Iris pigment epithelial cell (primary cell): ENCODE measurements at places on chromosomes 12 and 14.

- no peak for DNase-seq
Measured at GRCh38 chr14:75165586-75166391, 10.6 kb downstream of the TMED10 start.

GRCh38 chr14:103179094-103179493, 55.8 kb downstream of the TNFAIP2 start:
- no peak for DNase-seq

DNA sequence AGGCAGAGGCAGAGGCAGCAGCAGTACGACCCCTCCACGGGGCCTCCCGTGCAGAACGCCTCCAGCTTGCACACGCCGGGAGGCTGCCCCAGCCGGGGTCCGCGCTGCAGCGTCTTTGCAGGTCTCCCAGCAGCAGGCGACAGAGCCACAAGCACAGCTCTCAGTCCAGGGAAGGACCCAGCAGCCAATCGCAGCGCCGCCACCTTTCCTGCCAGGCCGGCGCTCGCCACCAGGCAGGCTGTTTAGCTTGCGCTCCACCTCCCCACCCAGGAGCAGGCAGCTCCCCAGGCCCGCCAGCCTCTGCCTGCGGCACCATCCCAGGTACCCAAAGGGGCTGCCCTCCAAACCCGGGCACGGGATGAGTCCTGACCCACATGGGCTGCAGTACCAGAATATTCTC, 25.2 kb downstream of the DDX51 start:
- DNase-seq = no peak

DNA sequence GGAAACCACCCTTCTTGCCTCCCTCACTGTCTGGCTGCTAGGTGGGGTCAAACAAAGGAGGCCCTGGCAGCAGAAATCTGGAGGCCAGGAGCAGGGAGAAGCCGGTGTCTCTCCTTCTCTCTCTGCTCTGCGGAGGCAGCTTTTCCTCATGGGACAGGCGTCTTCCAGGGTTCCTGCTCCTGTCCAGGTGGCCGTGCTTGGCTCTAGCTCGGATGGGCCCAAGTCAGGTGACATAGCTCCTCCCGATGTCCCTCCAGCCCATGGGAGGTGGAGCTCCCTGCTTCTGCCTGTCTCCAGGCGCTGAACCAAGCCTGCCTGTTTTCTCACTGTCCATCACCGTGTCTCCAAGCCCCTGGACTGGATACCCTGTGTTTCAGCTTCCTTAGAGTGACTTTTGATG, 30.5 kb upstream of the FZD10 start:
- DNase-seq = no peak

DNA sequence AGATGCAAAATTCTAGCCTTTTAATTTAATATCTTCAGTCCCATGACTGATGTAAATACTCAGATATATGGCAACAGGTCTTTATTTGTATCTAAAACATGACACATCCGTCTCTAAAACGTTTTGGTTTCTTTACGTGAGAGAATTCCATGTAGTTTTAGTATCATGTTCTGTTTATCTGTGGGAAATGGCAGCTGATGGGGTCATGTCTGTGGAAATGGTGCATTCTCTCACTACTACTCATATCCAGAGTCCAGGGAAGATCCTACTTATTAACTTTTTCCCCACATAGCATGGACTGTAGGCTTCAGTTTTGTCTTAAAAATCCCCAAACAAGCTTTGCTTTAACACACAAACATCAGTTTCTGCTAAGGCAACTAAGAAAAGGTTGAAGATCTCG, 53.8 kb downstream of the SPTLC2 start:
- DNase-seq = peak; percentile 95

DNA sequence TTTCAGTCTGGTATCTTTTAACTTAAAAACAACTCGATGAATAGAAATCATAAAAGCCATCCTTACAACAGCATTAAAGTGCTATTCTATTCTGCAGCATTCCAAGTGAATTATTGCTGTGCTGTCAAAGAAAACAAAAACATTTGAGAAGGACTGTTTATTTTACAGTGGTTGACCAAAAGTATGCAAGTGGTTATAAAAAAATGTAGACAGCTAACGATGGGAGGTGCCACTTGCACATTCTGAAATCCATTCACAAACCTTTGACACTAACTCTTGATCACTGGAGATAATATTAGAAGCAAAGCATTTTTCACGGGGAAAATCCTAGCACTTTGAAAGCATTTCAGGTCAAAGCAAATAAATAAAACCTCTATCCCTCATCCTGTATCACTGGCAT, 55.6 kb downstream of the HMGA2 start:
- peak; percentile 96 for DNase-seq

DNA sequence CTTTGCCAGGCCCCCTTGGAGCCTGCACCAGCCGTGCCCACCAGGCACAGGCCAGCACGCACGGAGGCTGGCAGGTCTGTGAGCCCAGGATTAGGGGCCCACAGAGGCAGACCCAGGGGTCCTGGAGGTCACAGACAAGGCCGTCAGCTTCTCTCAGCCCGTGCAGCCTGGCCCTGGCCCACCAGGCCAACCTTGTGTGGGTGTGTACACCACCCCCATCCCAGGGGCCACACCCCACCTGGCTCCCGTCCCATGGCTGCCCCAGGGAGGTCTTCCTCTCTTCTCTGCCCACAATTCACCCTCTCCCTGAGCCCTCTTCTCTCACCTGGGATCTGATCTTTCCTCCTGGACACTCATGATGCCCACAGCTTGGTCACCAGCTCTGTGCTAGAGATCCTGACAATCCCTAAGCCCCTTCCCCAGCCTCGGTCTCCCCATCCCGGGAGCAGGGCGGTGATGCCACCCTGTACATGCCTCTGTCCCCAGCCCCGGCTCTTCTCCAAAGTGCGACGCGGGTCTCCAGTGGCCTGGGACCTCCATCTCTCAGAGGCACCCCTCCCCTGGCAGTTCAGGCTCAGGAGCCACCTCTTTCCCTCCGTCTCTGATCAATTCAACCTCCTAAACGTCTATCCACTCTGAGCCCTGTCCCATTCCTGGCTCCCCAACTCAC, 31.1 kb upstream of the GPR132 start:
- DNase-seq = no peak

DNA sequence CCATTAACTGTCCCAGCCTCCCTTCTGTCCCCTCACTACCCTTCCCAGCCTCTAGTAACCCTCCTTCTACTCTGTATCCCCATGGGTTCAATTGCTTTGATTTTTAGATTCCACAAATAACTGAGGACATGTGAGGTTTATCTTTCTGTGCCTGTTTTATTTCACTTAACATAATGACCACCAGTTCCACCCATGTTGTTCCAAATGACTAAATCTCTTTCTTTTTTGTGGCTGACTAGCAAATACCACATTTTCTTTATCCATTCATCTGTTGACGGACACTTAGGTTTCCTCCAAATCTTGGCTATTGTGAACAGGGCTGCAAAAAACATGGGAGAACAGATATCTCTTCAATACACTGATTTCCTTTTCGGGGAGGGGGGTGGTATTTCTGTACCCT, 65.7 kb downstream of the PRKD1 start:
- DNase-seq = no peak

DNA sequence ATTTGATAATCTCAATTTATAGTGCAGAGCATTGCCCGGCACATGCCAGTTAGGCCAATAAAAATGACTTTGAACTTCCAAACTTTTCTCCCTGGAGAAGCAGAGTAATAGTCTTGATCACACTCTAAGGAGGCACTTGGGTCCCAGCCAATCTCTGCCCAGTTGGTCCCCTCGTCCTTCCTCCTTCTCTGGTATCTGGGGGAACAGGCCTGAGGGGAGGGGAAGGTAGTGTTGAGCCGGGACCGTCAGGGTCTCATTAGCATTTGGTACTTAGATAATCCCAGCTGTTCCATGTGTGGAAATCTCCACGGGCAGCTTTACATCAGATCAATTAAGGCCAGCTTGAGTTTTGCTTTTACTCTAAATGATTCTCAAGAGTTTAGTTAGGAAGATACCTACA, 70.1 kb downstream of the ZNF641 start:
- DNase-seq = no peak

DNA sequence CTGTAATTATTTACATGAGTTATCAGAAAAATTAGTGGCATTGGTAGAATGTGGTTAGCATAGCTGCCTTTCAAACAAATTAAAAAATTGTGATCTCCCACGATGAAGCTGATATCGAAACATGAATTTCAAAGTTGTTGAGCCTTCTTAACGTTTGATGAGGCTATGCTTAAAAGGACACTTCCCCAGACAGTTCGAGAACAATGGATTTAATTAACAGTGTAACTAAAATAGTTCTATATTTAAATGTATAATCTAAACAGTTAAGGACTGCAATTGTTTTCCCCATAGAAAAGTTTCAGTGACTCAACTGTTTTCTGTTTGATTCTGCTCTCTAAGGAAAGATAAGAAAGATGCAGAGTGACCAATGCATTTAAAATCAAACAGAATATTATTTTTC, 1.6 kb downstream of the CLEC2B start:
- no peak for DNase-seq

DNA sequence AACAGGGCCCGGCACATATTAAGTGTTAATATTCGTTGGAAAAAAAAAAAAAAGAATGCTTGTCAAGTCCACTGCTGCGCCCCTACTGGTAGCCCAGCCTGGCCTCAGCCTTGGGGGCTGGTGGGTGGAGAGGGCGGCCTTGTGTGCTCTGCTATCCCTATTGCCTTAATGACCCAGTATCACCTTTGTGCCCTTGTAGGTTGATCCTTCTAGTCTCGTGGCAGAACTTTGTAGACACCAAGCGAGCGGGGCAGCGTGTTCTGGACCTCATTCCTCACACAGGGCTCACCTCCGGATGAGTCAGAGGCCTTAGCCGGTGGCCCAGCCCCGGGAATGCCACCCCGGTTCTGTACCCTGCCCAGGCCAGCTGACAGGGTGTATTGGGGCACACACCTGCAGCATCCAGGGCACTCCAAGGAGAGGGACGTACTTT, 1.8 kb upstream of the RCOR1 start:
- peak; percentile 42 for DNase-seq

GRCh38 chr12:72293701-72294100, 21.5 kb downstream of the TRHDE start:
- DNase-seq = no peak

DNA sequence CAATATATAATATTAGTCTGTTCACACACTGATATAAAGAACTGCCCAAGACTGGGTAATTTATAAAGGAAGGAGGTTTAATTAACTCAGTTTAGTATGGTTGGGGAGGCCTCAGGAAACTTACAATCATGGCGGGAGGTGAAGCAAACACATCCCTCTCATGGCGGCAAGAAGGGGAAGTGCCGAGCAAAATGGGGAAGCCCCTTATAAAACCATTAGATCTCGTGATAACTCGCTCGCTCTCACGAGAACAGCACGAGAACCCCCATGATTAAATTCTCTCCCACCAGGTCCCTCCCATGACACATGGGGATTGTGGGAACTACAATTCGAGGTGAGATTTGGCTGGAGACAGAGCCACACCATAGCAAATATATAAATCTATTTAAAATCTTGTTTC, 269.8 kb downstream of the ATP23 start:
- DNase-seq = no peak

GRCh38 chr14:76695263-76695920, 65.9 kb upstream of the VASH1 start:
- no peak for DNase-seq

GRCh38 chr14:22664261-22664660, 20.1 kb upstream of the OR6J1 start:
- peak; percentile 45 for DNase-seq

DNA sequence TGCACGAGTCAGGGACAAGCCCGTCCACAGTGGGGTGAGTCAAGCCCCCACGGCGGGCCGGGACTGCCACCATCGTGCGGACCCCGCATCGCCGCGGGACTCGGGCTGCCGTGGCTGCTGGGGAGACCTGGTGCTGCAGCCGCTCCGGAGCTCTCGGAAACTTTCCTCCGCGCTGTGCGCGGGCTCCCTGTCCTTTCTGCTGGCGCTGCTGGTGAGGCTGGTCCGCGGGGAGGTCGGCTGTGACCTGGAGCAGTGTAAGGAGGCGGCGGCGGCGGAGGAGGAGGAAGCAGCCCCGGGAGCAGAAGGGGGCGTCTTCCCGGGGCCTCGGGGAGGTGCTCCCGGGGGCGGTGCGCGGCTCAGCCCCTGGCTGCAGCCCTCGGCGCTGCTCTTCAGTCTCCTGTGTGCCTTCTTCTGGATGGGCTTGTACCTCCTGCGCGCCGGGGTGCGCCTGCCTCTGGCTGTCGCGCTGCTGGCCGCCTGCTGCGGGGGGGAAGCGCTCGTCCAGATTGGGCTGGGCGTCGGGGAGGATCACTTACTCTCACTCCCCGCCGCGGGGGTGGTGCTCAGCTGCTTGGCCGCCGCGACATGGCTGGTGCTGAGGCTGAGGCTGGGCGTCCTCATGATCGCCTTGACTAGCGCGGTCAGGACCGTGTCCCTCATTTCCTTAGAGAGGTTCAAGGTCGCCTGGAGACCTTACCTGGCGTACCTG, 1.1 kb downstream of the PDE3A start:
- DNase-seq = peak; percentile 72

GRCh38 chr12:49689237-49689636, 18.0 kb downstream of the FMNL3 start:
- DNase-seq = no peak

DNA sequence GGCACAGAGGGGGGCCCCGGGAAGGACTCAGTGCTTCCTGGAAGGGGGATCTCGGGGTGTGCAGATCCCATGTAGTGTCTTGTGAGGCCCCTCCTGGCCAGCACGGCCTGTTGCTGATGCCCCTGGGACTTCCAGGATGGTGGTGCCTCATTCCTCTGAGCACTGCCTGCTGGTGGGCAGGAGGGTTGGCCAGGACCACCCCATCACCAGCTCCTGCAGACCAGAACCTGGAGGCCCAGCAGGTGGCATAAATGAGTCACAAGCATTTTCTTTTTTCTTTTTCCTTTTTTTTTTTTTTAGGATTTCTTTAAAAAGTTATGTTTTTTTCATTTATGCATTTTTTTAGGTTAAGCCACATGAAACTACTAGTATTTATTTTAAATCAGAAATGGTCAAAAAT, 8.0 kb downstream of the MMP17 start:
- DNase-seq = peak; percentile 9

DNA sequence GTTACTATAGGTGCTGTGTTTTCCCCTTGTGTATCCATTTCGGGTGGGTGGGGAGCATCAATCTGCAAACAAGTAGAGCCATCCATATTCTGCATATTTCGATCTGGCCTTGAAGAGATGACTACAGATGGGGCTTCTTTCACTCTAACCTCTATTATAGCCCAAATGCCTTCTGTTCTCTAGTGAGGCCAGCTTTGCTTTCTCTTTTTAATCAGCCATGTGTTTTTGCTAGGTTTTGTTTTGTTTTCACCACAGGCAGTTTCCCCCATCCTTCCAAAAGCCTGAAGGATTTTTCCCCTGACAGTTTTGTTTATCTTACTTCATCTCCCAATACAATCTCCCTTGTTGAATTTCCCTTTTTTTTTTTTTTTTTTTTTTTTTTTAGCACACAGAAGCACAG, 224.1 kb downstream of the BTG1 start:
- no peak for DNase-seq

- peak; percentile 45 for DNase-seq
Measured at GRCh38 chr12:43069768-43070221, 480.2 kb upstream of the PRICKLE1 start.

GRCh38 chr12:116712458-116713303, 25.2 kb downstream of the SPRING1 start:
- DNase-seq = no peak
